ENCODE measurements at places on chromosomes 4 and X. TPM values are rescaled to one million over a fixed set of nuclear protein-coding genes. Genes with fewer than 3 reads are reported as not detected.

AMTN gene
- total RNA-seq, result not detected

MECP2 gene
- 64.5 TPM for total RNA-seq

GRCh38 chr4:184672741-184673140 is 23.2 kb downstream of the PRIMPOL start:
- H3K36me3 ChIP-seq, result peaks cover 8% of the 10 kb centered on the region
- no peak overlapping the region for H3K4me3 ChIP-seq
- no peak overlapping the region for H3K27ac ChIP-seq
- H3K4me1 ChIP-seq, result no peaks in the 10 kb centered on the region

- H3K27me3 ChIP-seq, result no peaks in the 10 kb centered on the region
- H3K27ac ChIP-seq, result no peak overlapping the region
- H3K36me3 ChIP-seq, result no peaks in the 10 kb centered on the region
- no peak overlapping the region for H3K4me3 ChIP-seq
Measured at GRCh38 chrX:48794911-48795515, 6.9 kb upstream of the HDAC6 start.

DNA sequence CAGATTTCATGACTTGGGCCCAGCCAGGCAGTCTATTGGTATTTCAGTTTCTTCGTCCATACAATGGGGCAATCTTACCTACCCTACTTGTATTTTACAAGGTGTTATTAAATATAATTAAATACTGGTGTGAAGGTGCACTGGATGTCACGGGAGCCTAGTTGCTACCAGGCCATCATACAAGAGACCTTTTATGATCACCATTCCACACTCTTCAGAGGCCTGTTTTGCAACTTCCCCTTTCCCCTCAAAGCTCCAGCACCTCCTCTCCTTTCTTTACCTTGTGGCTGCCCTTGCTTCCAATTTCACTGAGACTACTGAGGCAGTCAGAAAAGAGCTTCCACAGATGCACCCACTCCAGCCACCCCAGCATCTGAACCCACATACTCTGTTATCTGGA is 93.8 kb upstream of the HELT start:
- H3K36me3 ChIP-seq, result no peaks in the 10 kb centered on the region
- H3K4me1 ChIP-seq, result no peaks in the 10 kb centered on the region
- no peaks in the 10 kb centered on the region for H3K27me3 ChIP-seq
- no peak for DNase-seq
- H3K27ac ChIP-seq, result no peak overlapping the region

DNA sequence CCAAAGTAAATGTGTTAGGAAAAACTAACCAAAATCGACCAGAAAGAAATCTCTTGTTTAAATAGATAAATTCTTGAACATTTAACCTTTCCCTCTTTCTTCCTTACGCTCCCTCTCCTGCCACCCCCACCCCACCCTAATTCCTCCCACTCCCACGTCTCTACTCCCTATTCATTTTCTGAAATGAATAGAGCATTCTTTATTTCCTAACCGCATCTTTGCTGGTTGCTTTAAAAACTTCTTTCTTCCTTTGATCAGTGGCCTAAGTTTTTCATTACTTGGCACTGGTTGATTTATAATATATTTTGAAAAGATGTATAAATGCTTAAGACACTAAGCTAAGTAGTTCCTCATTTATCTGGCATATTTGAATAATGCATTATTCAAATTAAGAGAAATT is 33.9 kb downstream of the BMPR1B start:
- H3K4me3 ChIP-seq, result no peak overlapping the region
- H3K27ac ChIP-seq, result no peak overlapping the region
- no peaks in the 10 kb centered on the region for H3K36me3 ChIP-seq
- peaks cover 23% of the 10 kb centered on the region for H3K27me3 ChIP-seq
- no peak for DNase-seq
- no peaks in the 10 kb centered on the region for H3K4me1 ChIP-seq

GRCh38 chr4:6042293-6043063 is 24.2 kb upstream of the C4orf50 start:
- no peak overlapping the region for H3K27ac ChIP-seq
- no peaks in the 10 kb centered on the region for H3K36me3 ChIP-seq
- no peaks in the 10 kb centered on the region for H3K27me3 ChIP-seq
- no peak overlapping the region for H3K4me3 ChIP-seq
- no peak for DNase-seq

DMP1 gene
- total RNA-seq, result not detected
